ENCODE measurements at places on chromosomes 3 and 15. TPM values are rescaled to one million over a fixed set of nuclear protein-coding genes. Genes with fewer than 3 reads are reported as not detected.

GRCh38 chr3:122151480-122151879 lies 32.0 kb upstream of the CASR start:
- peak; percentile 9 for DNase-seq

DALRD3 gene
- total RNA-seq = 46.4 TPM

GRCh38 chr3:194885766-194886165 lies 200.1 kb downstream of the FAM43A start:
- no peak for DNase-seq

DNA sequence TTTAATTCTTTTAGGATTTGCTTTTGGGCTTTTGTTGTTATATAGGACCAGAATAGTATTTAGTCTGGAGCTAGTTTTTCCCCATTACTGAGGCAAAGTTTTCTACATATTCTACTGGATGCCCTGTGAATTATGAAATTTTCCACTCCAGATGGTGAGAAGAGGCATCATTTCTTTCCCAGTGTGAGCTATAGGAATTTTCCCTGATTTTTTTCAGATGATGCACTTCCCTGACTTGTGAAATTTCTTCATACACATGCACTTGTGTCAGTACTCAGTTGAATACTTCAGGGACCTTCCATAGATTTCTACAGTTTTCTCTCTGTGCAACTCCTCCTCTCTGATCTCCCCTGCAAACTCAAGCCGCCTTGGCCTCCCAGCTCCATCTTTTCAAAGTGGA lies 73.7 kb upstream of the SLCO2A1 start:
- DNase-seq = no peak

DNA sequence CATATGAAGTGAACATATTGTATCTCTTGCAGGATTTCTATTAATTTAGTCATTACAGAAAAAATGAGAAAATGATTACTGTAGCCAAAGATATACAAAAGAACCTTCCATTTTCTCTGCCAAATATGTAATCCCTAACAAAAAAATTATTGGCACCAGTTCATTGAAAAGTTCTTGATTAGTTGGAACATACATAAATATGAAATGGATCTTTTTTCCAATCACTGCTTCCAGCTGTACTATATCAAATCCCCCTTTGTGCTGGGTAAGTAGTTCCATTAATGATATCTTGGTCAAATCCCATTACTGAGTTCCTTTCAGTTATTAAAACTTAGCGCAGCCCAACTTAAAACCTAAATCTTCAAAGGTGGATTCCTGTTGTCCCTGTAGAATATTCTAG lies 263.8 kb downstream of the SLC9A9 start:
- DNase-seq = no peak

RBMS3 gene
- 22.8 TPM for total RNA-seq

DNA sequence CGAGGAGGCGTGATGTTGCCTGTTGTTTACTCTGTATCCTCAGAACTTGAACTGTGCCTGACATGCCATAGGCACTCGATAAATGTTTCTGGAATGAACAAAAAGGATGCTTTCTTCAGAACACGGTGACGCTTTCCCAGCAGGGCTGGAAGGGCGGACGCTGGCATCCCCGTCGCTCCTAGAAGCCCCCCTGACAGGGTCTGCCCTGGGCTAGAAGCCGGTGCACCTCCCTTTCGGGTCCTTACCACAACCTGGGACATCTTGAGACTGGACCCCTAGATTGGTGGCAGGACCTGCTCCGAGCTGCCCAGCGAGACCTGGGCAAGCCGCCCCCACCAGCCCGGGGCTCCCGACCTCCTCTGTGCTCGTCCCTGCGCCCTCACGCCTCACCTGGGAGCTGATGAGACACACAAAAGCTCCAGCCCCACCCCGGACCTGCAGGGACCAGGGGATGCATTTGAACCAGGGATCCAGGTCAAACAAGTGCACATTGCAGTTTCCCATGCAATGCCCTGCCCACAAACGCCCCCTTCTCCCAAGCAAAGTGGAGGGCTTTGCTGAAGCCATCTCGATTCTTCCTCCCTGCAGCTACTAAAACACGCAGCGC lies 131.2 kb upstream of the MEF2A start:
- no peak for DNase-seq

- peak; percentile 49 for DNase-seq
Measured at GRCh38 chr3:124850633-124851032, 36.5 kb downstream of the ITGB5 start.

DNA sequence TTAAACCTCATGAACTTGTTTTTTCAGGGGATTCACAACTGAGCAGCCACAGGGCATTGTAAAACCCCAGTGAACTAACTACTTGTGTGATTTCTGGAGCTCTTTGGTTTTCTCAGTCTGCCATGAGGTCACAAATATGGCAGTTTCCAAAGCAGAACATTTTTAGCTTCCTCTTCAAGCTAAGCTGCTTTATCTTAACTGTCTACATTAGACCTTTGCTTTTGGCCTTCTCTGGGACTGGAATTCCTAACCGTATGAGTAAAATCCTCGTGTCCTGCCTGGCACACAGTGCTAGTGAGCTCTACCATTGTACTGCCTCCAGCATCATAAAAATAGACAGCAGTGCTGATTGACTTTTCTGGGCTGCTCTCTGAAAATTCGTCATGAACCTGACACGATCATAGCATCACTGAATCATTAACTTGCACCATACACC lies 22.1 kb downstream of the CDIN1 start:
- peak; percentile 84 for DNase-seq

DNA sequence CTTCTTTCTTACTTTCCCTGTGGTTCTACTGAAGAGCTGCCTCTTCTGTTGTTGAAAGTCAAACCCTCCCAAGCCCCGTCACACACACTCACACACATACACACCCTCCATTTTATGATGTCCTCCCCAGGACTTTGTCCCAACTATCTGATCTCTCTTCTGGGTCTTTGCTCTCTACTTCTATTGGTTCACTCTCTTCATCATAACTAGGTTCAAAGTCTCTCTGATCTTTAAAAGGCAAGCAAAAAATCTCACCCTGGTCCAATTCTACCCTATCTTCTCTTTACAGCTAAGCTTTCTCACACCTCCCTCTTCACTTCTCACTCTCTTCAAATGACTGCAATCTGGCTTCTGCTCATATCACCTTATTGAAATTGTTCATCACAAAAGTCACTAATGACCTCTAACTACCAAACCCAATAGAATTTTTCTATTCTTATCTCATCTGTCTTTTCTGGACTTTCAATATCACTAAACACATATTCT lies 34.8 kb downstream of the LRRFIP2 start:
- DNase-seq = no peak

LRRC2 gene
- 0.12 TPM for total RNA-seq

DNA sequence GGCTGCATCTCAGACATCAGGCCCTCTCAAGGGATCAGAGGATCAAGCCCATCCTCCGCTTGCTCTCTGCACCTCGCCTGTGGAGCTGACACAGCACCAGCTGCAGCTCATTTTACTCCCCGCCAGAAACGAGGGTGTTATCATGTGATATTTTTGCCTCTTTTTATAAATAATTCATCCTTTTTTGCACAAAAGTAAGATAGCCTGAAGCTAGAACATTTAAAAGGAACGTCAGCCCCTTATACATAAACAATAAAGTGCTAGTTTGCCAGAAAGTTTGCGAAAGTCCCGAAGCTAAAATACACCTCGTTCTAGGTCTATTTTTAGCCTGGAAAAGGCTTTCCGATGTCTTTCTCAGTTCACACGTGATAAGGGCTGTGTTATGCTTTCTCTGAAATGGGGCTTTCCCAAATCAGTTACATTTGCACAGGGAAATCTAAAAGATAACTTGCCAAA lies 9.6 kb upstream of the FAM174B start:
- DNase-seq = peak; percentile 56

Data from RPMI7951 (cell line).